ENCODE measurements at places on chromosomes 13 and 19.

- no peak for DNase-seq
Measured at GRCh38 chr13:97658556-97658955, 224.6 kb downstream of the RAP2A start.

DNA sequence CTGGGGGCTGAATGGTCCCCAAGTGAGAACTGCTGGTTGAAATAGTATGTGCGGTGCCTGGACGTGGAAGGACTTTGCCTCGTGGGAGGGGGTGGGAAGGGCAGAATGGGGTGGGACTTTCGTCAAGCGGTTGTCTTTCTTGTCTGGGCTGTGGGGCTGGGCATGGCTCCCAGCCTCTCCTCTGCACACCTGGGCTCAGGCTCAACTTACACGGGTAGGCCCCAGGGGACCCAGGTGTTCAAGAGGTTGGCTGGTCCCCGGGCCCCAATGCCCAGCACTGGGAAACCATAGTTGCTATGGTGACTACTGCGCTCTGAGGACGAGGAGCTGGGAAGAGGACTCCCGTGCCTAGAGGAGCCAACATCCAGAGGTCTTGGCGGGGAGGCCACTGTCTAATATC, 7.3 kb downstream of the NWD1 start:
- no peak for DNase-seq

DNA sequence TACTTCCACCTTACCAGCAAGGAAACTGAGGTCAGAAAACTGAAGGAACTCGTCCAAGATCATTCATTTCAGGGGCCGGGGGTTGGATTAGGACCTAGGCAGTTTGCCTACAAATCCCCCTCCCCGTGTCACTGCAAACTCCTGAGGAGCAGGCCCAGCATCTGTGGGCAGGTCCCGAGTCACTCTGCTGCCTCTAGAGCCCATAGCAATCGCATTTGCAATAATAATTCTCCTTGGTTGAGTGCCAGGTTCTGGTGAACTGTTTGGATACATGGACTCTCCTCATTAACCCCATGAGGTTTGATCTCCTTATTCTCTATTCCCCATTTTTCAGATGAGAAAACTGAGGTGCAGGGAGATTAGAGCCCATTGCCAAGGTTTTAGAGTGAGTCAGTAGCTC, 903 bp downstream of the PIN1 start:
- peak; percentile 45 for DNase-seq

DNA sequence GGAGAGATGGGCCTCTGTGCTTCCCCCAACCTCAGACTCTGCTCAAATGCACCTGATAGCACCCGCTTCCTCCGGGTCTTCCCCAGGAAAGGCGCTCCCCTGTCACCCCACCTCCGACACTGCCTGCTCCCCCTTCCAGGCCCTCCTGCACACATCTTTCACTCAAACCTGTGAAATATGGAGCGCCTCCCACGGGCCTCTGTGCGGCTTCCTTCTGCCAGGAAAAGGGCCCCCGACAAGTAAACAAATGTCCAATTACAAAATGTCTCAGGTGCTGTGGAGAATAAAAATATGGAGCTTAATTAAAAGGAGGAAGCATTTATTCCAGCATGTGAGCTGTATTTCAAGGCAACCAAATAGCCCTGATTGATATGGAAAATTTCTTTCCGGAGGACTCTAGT, 15.6 kb upstream of the CCNE1 start:
- DNase-seq: no peak

DNA sequence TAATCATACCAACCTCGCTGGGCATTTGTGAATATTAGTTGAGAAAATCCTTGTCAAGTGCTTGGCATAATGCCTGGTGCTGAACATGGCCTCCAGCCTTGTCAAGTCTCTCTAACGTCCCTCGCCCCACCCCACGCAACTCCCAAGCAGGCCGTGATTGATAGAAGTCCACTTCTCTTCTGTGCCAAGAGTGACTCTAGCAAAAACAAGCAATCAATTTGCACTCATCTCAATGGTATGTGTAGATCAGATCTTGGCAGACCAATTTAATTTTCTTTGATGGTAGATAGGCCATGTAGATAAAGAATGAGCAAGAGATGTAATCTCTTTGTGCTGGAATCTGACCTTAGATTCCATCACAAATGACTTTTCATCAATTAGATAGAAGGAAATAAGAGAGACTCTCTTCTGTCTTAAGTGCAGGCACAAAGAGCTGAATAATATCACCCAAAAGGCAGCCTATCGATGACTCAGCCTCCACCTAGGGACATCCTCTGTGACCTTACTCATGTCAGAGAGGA, 31.0 kb upstream of the KATNAL1 start:
- peak; percentile 76 for DNase-seq

- peak; percentile 72 for DNase-seq
Measured at GRCh38 chr19:6218491-6219146, 61.2 kb downstream of the MLLT1 start.

DNA sequence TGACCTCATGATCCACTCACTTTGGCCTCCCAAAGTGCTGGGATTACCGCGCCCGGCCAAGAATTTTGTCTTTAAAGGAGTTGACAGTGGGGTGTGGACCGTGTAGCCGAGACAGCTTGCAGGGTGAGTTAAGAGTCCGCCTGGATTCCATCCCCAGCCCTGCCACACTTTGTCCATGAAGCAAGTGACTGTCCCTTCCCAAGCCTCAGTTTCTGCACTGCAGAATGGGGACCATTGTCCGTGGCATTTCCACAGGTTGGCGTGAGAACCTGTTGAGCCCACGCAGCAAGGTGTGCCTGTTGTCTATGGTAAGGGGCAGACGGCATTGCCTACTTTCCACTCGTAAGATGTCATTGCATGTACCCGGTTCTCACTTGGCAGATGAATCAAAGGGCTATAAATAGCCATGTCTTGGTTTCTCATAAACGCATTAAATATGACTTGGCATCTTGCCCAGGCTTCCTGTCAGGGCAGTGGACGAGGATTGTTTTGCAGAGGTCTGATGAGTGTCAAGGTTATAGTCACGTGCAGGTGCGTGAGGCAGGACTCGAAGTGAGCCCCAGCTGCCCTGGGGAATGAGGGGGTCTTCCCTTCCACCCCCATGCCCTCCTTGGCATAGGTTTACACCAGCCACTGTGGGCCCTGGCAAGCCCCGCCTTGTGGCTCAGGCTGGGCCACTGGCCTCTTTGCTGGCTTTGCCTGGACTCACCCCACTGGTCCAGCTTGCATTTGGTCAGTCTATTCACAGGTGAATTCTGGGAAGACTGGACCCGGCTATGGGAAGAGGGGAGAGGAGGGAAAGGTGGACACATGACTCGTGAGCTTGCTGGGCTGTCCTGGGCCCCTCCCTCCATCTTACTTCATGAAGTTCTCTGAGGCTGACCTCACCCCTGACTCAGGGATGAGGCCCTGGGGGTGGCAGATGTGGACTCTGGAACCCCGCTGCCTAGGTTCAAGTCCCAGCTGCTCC, 14.6 kb downstream of the FAM187B start:
- DNase-seq: peak; percentile 33

GRCh38 chr13:23558675-23559536, 11.3 kb upstream of the TNFRSF19 start:
- DNase-seq: peak; percentile 92

GRCh38 chr19:3028305-3029064, 595 bp downstream of the TLE2 start:
- DNase-seq: no peak

DNA sequence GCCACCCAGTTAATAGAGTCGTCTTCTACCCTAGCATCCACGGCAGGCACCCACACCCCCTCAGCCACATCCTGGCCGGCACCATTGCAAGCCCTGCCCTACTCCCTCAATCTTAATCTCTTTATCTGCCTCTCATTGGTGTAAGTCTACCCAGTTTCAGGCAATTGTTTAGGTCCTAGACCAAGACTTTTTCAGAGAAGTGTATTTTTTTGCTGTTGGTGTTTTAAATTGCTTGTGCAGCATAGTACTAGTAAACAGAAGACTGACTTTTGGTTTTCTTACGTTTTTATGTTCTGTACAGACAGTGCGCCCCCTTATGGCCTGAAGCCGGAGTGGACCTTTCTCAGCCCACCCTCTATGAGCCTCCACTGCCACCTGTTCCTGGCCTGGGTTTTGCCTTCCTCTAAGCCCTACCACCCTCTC, 2.3 kb upstream of the LCP1 start:
- DNase-seq: no peak

DNA sequence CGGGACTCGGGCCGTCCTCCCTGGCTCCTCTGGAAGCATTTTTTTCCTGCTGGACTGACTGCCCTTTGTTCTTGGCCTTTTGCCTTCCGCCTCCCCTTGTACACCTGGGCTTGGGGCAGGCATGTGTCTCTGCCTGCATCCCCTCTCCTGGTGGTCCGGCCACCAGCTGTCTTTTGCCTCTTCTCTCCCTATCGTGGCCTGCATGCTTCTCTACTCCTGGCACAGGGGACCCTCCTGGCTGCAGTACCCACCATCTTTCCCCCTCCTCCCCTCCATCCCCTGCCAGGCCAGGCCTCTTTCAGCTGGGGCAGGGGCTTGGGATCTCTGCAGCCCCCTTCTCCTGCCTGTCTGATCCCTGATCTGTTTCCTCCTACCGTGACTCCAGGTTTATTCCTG, 12.1 kb downstream of the WTIP start:
- no peak for DNase-seq

- DNase-seq: no peak
Measured at GRCh38 chr19:4807188-4807587, 15.7 kb downstream of the FEM1A start.

DNA sequence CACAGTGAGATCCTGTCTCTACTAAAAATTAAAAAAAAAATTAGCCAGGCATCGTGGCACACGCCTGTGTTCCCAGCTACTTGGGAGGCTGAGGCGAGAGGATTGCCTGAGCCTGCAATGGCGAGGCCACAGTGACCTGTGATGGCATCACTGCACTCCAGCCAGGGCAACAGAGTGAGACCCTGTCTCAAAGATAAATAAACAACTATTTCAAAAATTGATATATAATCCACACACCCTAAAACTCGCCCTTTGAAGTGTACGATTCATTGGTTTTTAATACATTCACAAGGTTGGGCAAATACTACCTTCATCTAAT, 12.1 kb upstream of the TICAM1 start:
- DNase-seq: no peak

DNA sequence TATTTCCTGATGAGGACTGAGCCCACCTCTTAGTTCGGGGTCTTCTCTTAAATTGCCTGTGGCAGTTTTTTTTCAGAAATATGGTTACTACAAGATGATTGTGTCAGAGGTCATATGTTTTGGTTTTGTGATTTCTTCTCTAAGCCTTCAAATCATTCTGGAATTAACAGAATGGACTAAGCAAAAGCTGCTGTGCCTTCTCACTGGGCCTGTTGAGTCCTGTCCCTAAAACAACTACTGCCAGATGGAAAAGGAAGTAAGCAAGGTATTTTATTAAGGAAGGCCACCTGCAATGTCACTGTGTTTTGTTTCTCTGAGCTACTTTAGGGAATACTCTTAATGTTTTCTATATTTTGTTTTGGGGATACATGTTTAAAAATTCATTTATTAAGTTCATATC, 470.8 kb downstream of the PCDH20 start:
- DNase-seq: no peak

- DNase-seq: peak; percentile 69
Measured at GRCh38 chr13:73754727-73755292, 379.4 kb downstream of the KLF12 start.

GRCh38 chr19:42412661-42413076, 14.5 kb downstream of the LIPE start:
- DNase-seq: no peak

- DNase-seq: no peak
Measured at GRCh38 chr19:31592456-31592855, 243.2 kb upstream of the TSHZ3 start.

DNA sequence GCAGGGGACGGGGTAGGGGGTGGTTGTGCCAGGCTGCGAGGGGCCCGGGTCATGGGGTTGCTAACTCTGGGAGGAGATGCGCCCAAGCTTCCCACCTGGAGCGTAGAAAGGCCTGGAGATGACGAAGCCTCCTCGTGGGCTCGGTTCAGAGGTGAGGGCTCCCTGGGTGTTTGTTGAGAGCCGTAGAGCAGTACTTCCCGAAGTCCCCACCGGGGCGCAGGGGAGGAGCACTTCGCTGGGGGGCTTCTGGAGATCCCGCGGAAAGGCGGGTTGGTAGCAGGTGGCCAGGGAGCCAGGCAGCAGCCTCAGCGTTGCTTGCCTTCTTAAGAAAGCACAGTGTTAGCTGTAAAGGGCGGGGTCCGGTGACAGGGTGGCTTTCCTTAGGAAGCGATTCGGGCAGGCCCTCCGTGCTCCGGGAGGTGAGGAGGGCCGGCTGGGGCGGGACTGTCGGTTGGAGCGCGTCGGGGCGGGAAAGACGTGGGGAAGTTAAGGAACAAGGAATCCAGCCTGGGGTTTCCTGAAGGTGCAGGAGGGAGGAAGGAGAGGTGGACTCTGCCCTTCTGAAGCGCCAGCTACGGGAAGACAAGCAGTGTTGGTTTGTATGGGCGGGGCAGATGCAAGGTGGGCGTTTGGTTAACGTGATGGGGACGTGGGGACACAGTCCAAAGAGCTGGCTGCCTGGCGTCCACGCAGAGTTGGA, 3.3 kb downstream of the VSTM2B start:
- DNase-seq: no peak

DNA sequence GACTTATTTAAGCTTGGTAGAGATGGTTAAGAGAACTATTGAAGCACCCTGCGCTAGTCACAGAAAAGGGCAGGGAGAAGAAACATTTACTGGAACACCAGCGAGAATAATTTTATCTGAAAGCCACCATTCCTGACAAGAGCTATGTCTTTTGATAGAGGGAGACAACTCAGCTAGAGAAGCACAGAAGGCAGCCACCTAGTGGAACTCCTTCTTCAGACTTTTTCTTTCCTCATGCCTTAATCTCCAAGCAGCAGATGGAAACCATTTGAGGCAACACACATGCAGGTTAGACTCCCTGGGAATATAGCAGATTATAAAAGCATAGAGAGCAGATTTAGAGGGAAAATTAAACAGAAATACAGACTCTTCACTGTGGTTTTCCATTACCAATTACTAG, 813.4 kb downstream of the SLITRK6 start:
- no peak for DNase-seq

GRCh38 chr13:83798731-83799130, 83.5 kb downstream of the SLITRK1 start:
- peak; percentile 14 for DNase-seq

- peak; percentile 94 for DNase-seq
Measured at GRCh38 chr19:8569066-8569771, 8.0 kb downstream of the MYO1F start.

DNA sequence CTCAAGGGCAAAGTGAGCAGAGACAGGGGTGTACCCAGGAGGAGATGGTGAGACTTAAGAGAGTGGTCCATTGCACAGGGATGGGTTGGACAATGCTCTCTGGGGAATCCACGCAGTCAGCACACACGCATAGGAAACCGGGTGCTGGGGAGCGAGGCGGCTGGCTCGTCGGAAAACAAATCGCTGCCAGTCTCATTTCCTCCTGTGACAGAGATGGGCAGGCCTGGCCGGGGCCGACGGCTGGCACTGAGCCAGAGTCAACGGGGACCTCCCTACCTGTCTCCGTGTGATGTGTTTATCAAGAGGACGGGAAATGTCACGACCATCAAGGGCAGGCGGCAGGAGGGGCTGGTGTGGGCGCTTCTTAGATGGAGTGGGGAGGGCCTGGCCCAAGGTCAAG, 27.3 kb downstream of the PTPRS start:
- DNase-seq: no peak

DNA sequence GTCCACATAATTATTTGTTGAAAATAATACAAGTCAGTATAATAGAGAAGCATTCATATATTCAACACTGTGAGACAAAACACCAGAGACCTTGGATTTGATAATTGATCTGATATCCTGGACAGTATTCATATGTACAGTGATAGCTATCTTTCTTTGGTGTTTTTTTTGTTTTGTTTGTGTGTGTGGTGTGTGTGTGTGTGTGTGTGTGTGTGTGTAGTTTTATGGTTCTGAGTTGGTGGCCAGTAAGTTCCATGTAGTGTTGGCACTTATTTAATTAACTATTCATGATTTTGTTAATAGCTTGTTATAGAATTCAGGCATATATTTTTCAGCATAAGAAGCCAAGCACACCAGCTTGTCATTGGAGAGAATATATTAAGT, 1.6 kb upstream of the ANGPTL6 start:
- no peak for DNase-seq
